ENCODE measurements at places on chromosomes 3 and 15.

DNA sequence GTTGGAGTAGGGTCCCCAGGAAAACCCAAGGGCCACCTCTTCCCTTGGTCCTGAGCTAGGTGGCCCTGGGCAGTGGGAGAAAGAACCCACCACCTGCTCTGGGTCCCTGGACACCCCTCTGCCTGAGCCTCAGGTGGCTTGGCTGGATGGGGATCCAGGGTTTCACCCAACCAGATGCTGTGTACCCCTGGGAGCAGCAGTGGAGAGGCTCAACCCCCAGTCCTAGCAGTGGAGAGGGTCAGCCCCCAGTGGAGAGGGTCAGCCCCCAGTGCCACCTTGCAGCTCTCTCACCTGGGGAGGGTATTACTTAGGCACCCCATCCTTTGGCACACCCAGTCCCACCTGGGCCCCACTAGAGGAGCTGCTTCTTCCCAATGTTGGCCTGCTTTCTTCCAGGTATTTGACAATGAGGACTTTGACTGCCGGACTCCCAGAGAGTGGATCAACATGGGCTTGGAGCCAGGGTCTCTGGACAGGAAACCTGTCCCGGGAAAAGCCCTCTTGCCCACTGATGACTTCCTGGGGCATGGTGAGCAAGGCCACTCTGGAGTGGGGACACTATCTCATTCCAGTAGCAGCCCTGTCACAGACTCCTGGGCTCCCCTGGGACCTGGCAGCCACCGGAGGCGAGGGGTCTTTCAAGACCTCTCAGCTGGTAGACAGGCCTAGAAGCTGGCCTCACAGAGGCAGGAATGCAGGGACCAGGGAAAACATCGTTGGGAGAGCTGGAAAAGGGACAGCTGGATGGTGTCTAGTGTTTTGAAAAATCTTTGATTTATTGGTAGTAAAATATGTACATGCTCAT, 11.6 kb downstream of the DNAH1 start:
- no peak for DNase-seq

- no peak for DNase-seq
These were observed 21.2 kb downstream of the NGRN start for GRCh38 chr15:90286678-90287077.

- DNase-seq = peak; percentile 32
These were observed 106.7 kb downstream of the GHSR start for GRCh38 chr3:172341482-172342059.

DNA sequence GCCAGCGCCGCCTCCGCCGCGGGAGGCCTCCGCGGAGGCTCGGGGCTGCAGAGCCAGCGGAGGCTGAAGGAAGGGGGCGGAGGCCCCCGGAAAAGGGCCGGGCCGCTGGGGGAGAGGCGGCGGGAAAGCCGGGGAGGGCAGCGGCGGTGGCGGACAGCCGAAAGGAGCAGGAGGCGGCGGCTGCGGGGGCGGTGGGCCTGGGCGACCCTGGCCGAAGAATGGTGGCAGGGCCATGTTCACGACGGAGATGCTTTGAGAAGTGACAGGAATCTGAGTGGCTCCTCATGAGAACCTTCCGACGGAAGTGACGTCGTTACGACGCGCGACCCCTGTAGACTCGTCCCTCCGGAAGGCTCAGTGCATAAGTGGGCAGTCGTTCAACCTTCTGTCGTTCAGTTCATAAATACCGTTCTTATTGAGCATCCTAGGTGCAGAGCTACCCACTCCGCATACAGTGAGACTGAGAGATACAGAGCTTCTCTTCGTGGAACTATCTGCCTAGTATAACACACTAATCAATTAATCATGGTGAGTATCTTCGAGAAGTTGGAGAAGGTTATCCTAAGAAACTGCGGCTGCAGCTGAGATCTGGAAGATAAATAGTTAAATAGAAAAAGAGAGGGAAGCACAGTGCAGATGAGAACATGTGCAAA, at the start of gene PDCD7:
PDCD7 (minus strand) TSS at position 261 of the 653 bp plus-strand sequence; CDS start at position 234, 27 bp downstream.
- DNase-seq = peak; percentile 67

- no peak for DNase-seq
These were observed 103.6 kb downstream of the RSRC1 start for GRCh38 chr3:158213461-158213860.
